ENCODE measurements at places on chromosomes 4 and X.

DNA sequence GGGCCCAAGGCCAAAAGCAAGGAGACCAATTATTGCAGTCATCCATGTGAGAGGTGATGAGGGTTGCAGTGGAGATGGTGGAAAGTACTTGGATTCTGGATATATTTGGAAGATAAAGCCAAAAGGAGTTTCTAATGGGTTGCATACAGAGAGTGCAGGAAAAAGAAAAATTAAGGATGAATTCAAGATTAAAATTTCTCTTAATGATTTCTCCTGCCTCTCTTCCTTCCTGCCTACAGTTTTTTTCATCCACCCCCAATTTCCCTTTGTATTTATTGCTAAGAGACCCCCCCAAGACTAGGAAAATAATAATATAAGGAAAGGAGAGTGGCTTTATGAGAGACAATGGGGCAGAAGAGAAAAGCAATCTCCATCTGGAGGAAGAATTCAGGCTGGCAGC is 8.6 kb upstream of the FGF5 start:
- no peak for DNase-seq

DNA sequence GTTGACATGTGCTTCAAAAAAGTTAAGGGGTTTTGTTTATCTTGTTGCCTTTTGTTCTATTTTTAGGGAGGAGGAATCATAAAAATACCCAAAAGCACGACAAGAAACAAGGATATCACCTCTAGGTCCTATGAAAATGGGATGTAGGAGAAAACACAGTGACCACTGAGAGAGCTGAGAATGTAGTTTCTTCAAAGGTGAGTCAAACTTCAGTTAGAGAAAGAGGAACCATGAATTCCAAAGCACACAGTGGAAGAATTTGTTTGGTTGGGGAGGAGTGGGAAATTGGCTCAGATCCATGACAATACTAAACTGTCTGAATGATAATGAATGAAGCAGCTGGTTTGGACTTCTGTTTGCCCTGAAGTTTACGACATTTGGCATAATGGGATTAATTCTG is 19.1 kb upstream of the FRYL start:
- peak; percentile 41 for DNase-seq

DNA sequence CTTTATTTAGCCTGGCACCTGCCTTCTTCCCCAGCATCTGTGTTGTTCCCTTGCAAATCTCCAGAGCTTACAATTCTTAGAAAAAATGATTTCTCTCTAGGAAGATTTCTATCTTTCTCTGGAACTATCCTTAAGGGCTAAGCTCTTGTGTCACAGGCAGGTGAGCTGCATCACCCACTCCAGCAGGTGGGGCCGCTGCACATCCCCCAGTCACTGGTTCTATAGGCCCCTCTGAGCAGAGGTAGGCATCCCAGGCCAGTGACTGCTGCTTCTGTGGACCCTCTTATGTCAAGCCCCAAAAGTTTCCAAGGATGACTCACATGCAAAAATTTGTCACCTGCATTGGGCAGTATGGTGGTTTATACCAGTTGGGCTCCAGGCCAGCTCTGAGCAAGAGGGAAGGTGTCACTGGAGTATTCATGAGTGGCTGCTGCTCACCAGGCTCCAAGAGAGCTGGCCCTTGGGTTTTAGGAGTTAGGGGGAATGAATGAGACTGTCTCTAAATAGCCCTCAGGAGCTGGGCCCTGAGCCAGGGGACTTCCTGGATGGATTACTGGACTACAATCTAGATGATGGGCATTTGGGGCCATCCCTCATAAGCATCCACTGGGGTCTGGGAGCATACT is 208.1 kb upstream of the EOLA2 start:
- DNase-seq, result no peak

DNA sequence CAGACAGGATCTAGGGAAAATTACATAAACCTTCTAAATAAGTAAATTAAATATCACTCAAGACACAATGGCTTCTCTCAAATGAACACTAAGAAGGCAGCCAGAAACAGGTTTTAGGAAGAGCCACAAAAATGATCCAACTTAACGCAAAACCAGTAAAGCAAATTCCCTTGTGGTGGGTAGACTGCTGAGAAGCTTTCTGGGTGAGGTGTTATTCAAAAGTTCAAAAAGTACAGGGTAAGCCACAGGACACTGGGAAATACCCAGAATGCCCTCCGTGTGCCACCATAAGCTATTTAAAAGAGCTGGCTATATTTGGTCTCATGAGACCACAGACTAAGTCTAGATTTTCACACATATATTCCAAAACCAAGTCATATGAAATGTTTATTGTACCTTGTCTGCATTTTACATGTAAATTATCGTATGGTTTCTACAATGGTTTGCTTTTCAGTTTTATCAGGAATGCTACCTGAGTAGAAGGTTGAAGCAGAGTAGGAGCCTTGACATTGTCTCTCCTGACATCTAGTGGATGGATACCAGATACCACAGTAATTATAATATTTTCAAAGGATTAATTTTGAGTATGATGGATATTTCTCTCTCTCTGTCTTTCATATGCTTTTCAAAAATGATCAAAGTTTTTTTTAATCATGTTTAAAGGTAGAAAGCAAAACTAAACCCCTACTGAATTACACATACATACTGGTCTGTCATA is 109.3 kb upstream of the KLHL13 start:
- no peak for DNase-seq

- DNase-seq, result no peak
Observed at GRCh38 chr4:3375688-3376087, 66.1 kb upstream of the HGFAC start.

GRCh38 chr4:18069810-18070209 is 48.3 kb upstream of the LCORL start:
- DNase-seq, result no peak

- DNase-seq, result no peak
Observed at GRCh38 chrX:11864171-11864570, 106.1 kb downstream of the MSL3 start.

- no peak for DNase-seq
Observed at GRCh38 chrX:136907621-136908020, 27.1 kb upstream of the RBMX start.

- no peak for DNase-seq
Observed at GRCh38 chr4:140557831-140558435, 10.8 kb downstream of the UCP1 start.

- peak; percentile 15 for DNase-seq
Observed at GRCh38 chr4:8759987-8760386, 111.7 kb downstream of the HMX1 start.

DNA sequence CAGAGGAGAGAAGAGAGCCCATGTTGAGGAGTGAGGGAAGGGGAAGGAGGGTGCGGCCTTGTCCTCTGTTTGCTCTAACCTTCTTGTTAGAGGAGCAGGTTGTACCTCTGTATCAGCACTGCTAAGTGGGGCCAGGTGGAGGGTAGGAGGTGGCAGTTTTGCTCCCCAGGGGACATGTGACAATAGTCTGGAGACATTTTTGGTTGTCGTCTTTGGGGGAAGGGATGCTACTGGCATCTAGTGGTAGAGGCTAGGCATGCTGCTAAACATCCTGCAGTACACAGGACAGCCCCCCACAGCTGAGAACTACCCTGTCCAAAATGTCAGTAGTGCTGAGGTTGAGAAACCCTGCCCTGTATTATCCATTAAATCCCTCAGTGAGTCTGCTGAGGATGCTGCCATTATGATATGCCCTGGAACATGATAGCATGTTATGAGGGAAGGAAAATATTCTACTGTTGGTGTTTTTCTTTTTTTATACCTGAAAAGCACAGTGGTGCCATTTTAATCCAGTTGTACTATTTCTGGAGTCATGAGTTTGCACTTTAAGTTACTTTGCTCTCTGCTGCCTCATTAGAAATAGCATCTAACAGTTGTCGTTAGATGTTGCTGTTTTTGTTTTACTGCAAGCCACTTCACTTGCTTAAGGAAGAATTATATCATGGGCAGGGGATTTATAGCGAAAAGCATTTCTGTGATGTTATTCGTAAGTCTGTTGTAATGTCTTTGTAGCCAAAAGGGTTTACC is 90.6 kb downstream of the LRP2BP start:
- DNase-seq, result no peak

DNA sequence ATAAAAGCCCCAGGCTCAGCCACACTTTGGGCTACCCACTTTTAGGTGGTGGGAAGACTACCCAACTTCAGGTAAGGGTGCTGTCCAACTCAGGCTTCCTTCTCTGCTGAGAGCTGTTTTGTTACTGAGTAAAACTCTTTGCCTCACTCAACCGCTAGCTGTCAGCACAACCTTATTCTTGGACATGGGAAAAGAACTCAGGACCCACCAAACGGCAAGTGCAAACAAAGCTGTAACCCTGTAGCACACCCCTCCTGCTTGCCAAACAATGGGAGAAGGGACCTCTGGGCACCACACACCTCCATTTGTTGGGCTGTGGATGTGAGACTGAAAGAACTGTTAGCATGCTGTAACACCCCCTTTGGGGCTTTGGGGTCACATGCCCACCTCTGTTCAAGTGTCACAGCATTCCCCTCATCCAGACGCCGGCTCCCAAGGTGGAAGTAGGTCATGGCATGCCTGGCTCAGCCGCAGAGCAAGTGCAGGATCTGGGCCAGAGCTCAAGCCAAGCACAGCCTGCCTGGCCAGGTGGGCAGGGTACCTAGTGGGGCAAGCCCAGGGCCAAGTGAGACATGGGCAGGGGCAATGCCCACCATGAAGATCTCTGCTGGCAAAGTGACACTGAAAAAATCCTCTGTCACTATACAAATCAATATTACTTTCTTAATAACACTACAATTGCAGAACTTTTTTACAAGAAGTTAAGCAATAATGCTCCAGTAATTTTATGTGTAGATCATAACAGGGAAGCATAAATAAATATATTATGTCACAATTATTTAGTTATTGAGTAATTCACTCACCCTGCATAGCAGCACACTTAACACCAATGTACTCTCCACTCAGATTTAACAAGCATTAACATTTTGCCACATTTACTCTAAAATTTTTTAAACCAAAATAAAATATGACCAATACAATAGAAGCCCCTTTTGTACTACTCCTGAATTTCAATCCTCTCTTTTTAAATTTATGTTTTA is 107.2 kb downstream of the TBCK start:
- DNase-seq, result no peak

DNA sequence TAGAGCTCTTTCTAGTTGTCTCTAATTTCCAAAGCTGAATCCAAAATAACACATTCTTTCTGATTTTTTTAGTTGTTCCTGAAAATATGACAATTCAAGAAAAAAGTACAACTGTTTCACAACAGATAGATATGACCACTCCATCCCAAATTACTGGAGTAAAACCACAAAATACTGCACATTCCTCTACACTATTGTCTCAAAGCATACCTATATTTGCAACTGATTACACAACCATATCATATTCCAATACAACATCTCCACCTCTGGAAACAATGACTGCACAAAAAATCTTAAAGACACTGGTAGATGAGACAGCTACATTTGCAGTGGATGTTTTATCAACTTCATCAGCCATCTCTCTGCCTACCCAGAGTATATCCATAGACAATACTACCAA is 43.6 kb downstream of the ADGRG4 start:
- no peak for DNase-seq

GRCh38 chrX:20306668-20307067 is 40.0 kb upstream of the RPS6KA3 start:
- no peak for DNase-seq

DNA sequence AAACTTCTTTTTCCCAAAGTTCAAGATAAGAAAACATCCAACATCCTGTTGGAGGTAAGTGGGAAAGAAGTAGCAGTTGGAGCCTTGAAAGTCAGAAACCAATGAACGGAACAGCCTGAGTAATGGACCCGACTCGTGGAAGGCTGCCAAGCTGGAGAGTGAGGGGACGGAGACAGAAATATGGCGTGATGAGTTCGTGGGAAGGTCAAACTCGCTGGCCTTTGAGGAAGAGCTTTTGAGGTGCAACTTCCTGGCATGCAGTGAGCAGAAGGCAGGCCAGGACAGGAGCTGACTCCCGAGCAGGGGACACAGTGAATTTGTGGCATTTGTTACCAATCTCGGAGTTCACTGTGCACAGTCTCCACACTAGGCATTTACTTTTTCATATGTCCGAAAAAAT is 1.0 kb upstream of the TRIML1 start:
- DNase-seq, result no peak

- DNase-seq, result no peak
Observed at GRCh38 chrX:100905620-100906019, 23.1 kb downstream of the XKRX start.

GRCh38 chr4:121736735-121737351 is 28.1 kb downstream of the SMIM43 start:
- DNase-seq, result no peak

DNA sequence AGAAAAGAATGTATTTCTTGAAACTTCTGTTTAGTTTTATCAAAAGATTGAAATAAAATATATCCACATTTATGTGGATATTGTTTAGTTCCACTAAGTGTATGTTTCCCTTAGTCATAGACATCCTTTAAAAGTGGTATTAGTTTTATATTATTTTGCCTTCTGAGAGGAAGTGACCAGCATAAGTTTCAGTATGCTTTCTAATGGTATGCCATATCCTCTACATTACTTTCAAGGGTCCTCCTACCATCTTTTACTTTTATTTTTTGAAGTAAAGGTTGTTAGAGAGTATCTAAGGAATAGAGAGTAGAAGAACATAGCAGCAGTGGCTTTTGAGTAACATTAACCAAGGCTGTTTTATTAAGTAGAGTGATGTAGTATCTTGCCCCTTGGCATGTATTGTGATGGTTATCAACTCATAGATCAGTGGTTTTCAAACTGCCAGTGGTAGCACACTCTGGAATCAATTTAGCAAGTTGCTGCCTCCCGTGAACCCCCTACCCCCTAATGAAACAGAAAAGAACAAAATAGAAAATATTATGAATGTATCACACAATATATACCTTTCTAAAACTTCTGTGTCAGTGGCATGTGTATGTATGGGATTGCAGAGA is 44.8 kb downstream of the RBPJ start:
- no peak for DNase-seq

DNA sequence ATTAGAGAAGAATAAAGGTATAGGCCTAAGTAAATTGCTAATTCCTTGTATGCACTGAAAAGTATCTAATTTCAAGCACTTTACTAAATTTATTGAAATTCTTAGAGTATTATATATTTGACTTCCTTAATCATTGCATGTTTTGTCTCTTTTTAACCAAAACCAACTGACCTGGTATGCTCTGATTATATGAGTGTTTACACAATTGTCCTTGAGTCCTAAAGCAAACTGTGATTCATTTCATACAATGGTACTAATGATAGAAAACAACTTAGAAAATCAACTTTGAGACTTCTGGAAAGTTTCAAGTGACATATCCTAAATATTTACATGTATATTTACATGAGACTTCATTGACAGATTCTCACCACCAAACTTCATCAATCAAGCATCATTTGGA is 1177.1 kb downstream of the ADGRL3 start:
- DNase-seq, result no peak

- DNase-seq, result no peak
Observed at GRCh38 chrX:20461002-20461401, 194.3 kb upstream of the RPS6KA3 start.

DNA sequence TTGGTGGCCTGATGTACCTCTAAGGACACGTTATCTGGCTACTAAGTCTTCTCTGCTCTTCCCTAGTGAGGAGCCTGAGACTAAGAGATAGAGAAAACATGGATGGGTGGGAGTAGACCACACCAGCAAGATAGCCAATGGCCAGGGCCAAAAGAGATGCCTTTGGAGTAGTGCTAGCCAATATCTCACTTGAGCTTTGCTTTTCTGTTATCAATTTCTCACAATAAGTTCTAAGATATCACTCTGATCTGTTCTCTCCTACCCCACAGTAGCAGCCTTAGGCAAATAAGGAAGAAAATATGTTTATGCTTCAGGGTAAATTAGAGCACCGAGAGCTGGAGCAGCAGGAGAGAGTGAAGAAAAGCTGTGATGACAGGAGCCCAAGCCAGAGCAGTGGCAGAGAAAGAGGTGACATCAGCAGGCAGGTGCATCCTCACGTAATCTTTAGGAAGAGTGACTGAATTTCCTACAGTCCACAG is 343.9 kb upstream of the NOCT start:
- DNase-seq, result no peak
